Neural crest cell (in vitro differentiated cells): ENCODE measurements at places on chromosomes 1 and 21. TPM values are rescaled to one million over a fixed set of nuclear protein-coding genes. Genes with fewer than 3 reads are reported as not detected.

The HSPB7 gene
- not detected in 2 replicates for total RNA-seq

The NID1 gene
- total RNA-seq, result 88.7 and 90.3 TPM in 2 replicates

The IFNLR1 gene
- 0.11 and 0.21 TPM in 2 replicates for total RNA-seq

The EFNA3 gene
- total RNA-seq, result 5.6 and 6.6 TPM in 2 replicates

The FGR gene
- total RNA-seq, result not detected in 2 replicates

The OR2G6 gene
- total RNA-seq, result not detected in 2 replicates

The CD48 gene
- not detected in 2 replicates for total RNA-seq

The NOS1AP gene
- total RNA-seq, result 7.0 and 7.1 TPM in 2 replicates

The SLC6A17 gene
- 0.14 TPM in 1 of 2 replicates, not detected in the other for total RNA-seq

GRCh38 chr1:150516050-150516591 lies 569 bp downstream of the FALEC start:
- no peak overlapping the region for H3K27ac ChIP-seq
- no peaks in the 10 kb centered on the region for H3K36me3 ChIP-seq
- DNase-seq, result no peak

GRCh38 chr1:234170622-234171021 lies 202.6 kb upstream of the COA6 start:
- DNase-seq, result no peak
- H3K27me3 ChIP-seq, result peaks cover 6% of the 10 kb centered on the region
- no peak overlapping the region for H3K27ac ChIP-seq
- no peaks in the 10 kb centered on the region for H3K36me3 ChIP-seq
- no peak overlapping the region for H3K4me3 ChIP-seq
- H3K4me1 ChIP-seq, result peaks cover 3% of the 10 kb centered on the region

DNA sequence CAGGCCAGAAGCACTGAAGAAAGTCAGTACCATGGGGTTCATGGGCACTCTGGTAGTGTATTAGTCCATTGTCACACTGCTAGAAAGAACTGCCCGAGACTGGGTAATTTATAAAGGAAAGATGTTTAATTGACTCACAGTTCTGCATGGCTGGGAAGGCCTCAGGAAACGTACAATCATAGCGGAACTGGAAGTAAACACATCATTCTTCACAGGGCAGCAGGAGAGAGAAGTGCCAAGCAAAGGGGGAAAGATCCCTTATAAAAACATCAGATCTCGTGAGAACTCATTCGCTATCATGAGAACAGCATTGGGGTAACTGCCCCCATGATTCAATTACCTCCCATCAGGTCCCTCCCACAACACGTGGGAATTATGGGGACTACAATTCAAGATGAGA lies 20.2 kb upstream of the ROR1 start:
- no peak overlapping the region for H3K27ac ChIP-seq
- no peaks in the 10 kb centered on the region for H3K36me3 ChIP-seq
- DNase-seq, result no peak
- H3K4me3 ChIP-seq, result no peak overlapping the region

DNA sequence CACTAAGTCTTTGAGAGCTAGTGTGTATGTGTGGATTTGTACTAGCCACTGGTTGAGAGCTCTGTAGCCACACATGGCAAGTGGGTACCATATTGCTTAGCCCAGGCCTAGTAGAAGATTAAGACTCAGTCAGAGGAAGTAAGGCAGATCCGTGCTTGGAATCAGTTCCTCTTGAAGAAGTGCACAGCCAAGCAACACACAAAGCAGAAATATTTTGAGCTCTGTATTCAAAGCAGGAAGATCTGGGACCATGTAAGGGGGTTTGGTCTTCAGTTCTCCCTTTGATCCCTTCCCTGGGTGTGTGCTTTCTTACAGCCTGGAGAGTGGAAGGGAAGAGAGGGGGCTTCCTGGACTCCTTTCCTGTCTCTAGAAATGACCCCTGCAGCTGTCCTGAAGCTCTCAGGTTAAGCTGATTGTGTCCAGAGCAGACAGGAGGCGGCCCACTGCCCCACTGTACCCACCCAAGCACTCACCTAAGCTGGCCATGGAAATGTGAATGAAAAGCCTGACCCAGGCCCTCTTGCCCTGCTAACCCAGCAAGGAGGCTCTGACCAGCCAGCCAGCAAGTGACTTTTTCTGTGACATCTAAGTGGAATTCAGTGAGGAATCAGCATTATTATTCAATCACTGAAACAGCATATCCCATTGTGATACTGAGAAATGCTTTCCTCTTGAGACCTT lies 3.6 kb downstream of the ETS2 start:
- H3K36me3 ChIP-seq, result peaks cover 9% of the 10 kb centered on the region
- peaks cover 6% of the 10 kb centered on the region for H3K27me3 ChIP-seq
- no peak for DNase-seq

DNA sequence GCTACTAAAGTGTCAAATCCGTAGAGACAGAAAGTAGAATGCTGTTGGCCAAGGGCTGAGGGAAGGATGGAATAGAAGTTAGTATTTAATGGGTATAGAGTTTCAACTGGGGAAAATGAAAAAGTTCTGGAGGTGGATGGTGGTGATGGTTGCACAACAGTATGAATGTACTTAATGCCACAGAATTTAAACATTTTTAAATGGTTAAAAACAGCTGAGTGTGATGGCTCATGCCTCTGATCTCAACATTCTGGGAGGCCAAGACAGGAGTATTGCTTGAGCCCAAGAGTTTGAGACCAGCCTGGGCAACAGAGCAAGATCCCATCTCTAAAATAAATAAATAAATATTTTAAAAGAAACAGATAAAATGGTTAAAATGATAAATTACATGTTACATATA lies 44.5 kb downstream of the PIK3R3 start:
- no peaks in the 10 kb centered on the region for H3K27me3 ChIP-seq
- DNase-seq, result no peak

DNA sequence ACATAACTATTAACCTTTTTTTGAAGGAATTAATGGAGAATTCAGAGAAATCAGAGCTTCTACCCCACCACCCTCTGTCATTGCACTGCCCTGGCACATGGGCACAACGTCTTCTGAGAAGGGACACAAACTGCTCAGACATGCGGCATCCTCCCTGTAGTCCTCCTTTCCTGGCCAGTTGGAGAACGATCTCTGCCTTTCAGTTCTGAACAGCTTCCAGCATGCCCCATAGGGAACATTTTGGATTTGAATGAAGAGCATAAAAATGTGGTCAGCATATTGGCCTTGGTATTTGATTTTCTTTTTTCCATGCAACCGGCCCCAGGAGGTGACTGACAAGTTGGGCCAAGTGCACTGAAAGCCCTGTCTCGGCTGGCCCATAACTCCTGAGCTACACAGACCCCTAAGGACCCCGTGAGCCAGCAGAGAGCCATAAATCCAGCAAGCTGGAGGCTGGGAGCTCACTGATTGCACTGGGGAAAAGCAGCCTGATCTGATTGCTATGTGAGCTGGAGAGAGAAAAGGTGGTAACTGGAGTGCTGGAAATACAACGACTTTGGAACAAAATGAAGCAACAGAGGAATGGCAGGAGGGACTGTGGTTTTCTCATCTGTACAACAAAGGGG lies 10.9 kb upstream of the BLACAT1 start:
- H3K36me3 ChIP-seq, result no peaks in the 10 kb centered on the region
- no peak overlapping the region for H3K4me3 ChIP-seq
- DNase-seq, result no peak
- H3K4me1 ChIP-seq, result peaks cover 9% of the 10 kb centered on the region
- peak overlapping the region; percentile 85 for H3K27ac ChIP-seq
- peaks cover 3% of the 10 kb centered on the region for H3K27me3 ChIP-seq

- no peak overlapping the region for H3K4me3 ChIP-seq
- H3K36me3 ChIP-seq, result peaks cover 15% of the 10 kb centered on the region
- no peak for DNase-seq
These were observed 72.6 kb upstream of the SDC3 start for GRCh38 chr1:30981172-30981571.

- H3K27me3 ChIP-seq, result no peaks in the 10 kb centered on the region
- H3K4me1 ChIP-seq, result no peaks in the 10 kb centered on the region
- no peak for DNase-seq
- no peak overlapping the region for H3K4me3 ChIP-seq
These were observed 114.9 kb downstream of the SIK1 start for GRCh38 chr21:43312011-43312410.

DNA sequence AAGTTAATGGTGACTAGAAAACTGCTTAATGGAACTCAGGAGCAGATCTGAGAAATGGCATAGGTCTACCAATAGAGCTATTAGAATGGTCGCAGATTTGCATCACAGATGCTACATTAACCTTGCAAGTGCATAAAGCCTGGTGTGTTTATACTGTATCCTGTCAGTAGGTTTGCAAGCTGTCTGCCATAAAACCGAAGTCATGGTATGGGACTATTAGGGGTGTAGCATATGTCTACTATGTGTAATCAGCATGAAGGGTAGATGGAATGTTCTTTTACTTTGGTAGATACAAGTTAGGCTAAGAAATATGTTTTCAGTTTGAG lies 574.2 kb upstream of the ADGRL2 start:
- H3K4me3 ChIP-seq, result no peak overlapping the region
- DNase-seq, result no peak
- H3K4me1 ChIP-seq, result peaks cover 14% of the 10 kb centered on the region
- H3K36me3 ChIP-seq, result no peaks in the 10 kb centered on the region

DNA sequence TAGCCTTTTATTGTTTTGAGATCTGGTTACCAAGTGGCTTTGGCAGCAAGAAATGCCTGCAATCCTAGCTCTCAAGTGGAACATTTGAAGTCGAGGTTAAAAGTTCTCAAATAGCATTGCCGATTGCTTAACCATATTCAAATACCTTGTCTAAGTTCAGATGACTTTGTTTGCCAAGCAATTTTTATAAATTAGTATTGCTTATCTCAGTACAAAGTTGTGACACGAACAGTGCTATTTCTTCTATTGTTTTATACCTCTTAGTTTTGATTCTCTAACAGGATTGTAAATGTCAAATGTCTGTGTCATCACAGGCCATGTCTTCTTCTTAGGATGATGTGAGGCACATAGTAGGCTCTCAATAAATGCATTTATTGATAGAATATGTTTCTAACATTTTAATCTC lies 633.3 kb downstream of the PTPRC start:
- no peak for DNase-seq
- peaks cover 11% of the 10 kb centered on the region for H3K4me1 ChIP-seq
- no peak overlapping the region for H3K4me3 ChIP-seq
- H3K36me3 ChIP-seq, result no peaks in the 10 kb centered on the region
- H3K27me3 ChIP-seq, result no peaks in the 10 kb centered on the region

- H3K36me3 ChIP-seq, result no peaks in the 10 kb centered on the region
- no peak overlapping the region for H3K4me3 ChIP-seq
- no peak for DNase-seq
- H3K27ac ChIP-seq, result no peak overlapping the region
- no peaks in the 10 kb centered on the region for H3K27me3 ChIP-seq
- H3K4me1 ChIP-seq, result peaks cover 70% of the 10 kb centered on the region
These were observed 152.5 kb downstream of the NOS1AP start for GRCh38 chr1:162222014-162222413.

GRCh38 chr21:33293811-33294216 lies 27.6 kb downstream of the IL10RB start:
- no peak overlapping the region for H3K4me3 ChIP-seq
- no peaks in the 10 kb centered on the region for H3K27me3 ChIP-seq
- peaks cover 6% of the 10 kb centered on the region for H3K36me3 ChIP-seq
- H3K4me1 ChIP-seq, result peaks cover 2% of the 10 kb centered on the region

DNA sequence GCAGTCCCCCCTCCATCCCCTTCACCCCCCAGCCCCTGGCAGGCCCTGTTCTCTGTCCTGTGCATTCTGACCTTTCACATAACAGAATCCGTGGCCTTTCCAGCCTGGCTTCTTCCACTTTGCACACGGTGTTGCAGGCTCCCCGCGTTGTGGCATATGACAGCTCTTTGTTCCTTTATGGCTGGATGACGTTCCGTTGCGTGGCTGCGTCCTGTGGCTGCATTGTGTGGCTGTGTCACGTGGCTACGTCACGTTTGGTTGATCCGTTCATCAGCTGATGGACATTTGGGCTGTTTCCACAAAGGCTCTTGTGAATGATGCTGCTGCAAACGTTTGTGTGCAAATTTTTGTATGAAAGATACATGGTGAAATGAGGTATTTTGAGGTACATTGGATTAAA lies 53.3 kb downstream of the PDE9A start:
- H3K27me3 ChIP-seq, result no peaks in the 10 kb centered on the region
- H3K4me3 ChIP-seq, result no peak overlapping the region
- H3K27ac ChIP-seq, result no peak overlapping the region
- DNase-seq, result no peak

- H3K36me3 ChIP-seq, result no peaks in the 10 kb centered on the region
- H3K4me3 ChIP-seq, result no peak overlapping the region
- H3K4me1 ChIP-seq, result no peaks in the 10 kb centered on the region
- no peak for DNase-seq
These were observed 24.1 kb downstream of the PIGM start for GRCh38 chr1:160007577-160008200.

DNA sequence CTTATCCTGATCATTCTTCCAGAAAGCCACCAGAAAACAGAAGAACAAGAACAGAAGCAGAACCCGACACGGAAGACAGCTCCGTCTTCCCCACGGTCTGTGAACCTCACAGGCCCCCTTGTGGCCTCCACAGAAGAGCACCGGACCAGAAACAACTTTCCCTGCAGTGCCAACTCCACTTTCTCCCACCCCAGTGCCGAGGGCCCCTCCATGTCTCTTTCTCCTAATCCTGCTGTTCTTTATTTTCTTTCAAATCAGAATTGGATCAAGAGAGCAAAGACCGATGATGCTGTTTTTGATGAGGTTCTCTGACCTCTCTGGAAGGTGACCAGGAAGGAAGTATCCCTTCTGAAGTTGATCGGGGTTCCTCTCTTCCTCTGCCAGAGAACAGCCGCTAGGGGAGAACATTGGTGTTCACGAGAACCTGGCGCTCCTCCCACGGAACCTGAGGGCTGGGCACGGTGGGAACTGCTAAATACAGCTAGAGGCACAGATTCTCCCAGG lies 58.9 kb upstream of the CTTNBP2NL start:
- H3K27me3 ChIP-seq, result peaks cover 56% of the 10 kb centered on the region

- H3K4me3 ChIP-seq, result peak overlapping the region; percentile 58
- peak overlapping the region; percentile 89 for H3K27ac ChIP-seq
- DNase-seq, result peak; percentile 79
- peaks cover 54% of the 10 kb centered on the region for H3K4me1 ChIP-seq
These were observed 23.8 kb downstream of the SEC16B start for GRCh38 chr1:177945943-177946650.
